Naive thymus-derived CD4-positive, alpha-beta T cell (primary cell): ENCODE measurements at places on chromosomes 11 and 22. TPM values are rescaled to one million over a fixed set of nuclear protein-coding genes. Genes with fewer than 3 reads are reported as not detected.
A peak's percentile ranks its signal among the peaks of the same experiment; 100 is the strongest.

TMPRSS6 gene
- not detected for polyA plus RNA-seq

MED15 gene
- 24.3 TPM for polyA plus RNA-seq

OR4A15 gene
- polyA plus RNA-seq, result not detected

PGA5 gene
- polyA plus RNA-seq, result not detected

WT1 gene
- not detected for polyA plus RNA-seq

MRGPRX4 gene
- not detected for polyA plus RNA-seq

PRG3 gene
- polyA plus RNA-seq, result not detected

RIMBP3B gene
- 1.3 TPM for polyA plus RNA-seq

TOMM22 gene
- 47.3 TPM for polyA plus RNA-seq

BRSK2 gene
- not detected for polyA plus RNA-seq

CCDC87 gene
- not detected for polyA plus RNA-seq

MS4A3 gene
- polyA plus RNA-seq, result not detected

PANX3 gene
- polyA plus RNA-seq, result not detected

RRP8 gene
- polyA plus RNA-seq, result 29.1 TPM

PRRG4 gene
- polyA plus RNA-seq, result not detected

AQP11 gene
- 0.84 TPM for polyA plus RNA-seq

OR8G1 gene
- polyA plus RNA-seq, result not detected

DNA sequence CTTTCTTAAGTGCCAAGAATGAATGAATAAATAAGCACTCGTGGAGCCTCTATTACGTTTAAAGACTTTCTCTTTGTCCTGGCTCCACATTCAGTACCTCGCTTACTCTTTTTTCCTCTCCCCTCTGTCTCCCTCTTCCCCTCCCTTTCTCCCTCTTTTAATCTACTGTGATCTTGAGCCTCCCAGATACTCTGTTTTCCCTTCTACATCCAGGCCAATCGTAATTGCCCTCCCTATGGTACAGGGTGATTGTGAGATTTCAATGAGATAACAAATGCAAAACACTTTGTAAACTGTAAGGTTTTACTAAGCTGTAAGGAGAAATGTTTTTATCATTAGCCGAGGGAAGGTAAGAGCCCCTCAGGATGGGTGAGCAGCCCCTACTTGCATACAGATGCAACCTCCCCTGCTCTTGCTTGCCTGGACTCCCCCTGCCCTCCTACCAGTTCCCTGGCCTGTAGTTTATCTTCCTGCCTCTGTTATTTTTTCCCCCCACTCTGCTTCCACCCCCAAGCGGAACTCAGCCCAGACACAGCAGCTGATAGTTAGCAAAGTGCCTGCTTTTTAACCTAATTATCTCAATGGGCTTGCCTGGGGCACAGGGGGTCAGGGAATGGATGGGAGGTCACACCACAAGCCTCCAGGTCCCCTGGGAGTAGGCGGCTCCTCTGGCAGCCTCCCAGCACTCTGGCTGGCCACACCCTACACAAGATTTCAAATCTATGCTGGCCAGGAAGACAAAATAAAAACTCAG is 76.9 kb upstream of the CADM1 start:
- DNase-seq, result no peak
- H3K27ac ChIP-seq, result no peak overlapping the region
- no peaks in the 10 kb centered on the region for H3K27me3 ChIP-seq
- H3K4me1 ChIP-seq, result no peaks in the 10 kb centered on the region
- no peak overlapping the region for H3K4me3 ChIP-seq

- no peak overlapping the region for H3K27ac ChIP-seq
- no peaks in the 10 kb centered on the region for H3K27me3 ChIP-seq
Measured at GRCh38 chr22:27318516-27318915, 483.0 kb downstream of the MN1 start.

- no peak overlapping the region for H3K27ac ChIP-seq
- H3K27me3 ChIP-seq, result no peaks in the 10 kb centered on the region
- H3K4me3 ChIP-seq, result no peak overlapping the region
- no peaks in the 10 kb centered on the region for H3K36me3 ChIP-seq
Measured at GRCh38 chr11:119471329-119471728, 48.4 kb upstream of the THY1 start.

- no peaks in the 10 kb centered on the region for H3K4me1 ChIP-seq
- no peaks in the 10 kb centered on the region for H3K27me3 ChIP-seq
- DNase-seq, result no peak
- H3K27ac ChIP-seq, result no peak overlapping the region
Measured at GRCh38 chr11:12834166-12834565, 159.9 kb downstream of the TEAD1 start.

DNA sequence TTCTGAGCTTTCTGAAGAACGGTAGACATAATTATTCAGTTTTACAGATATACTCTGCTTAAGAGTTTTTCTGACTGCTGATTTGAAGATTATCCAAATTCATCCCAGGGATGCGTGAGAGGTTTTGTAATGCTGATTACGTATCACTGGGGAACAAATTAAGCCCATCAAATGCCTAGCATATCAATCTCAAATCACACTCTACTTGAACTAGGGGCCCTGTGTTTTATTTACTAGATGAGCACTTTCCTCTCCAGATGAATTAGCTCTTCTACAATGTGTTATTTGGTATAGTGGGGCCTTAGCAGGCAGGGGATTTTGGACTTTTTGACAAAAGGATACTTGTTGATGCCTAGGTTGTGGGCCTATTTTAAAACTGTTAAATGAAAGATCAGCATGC is 177.9 kb downstream of the JRKL start:
- no peak for DNase-seq
- no peaks in the 10 kb centered on the region for H3K36me3 ChIP-seq
- no peaks in the 10 kb centered on the region for H3K4me1 ChIP-seq
- H3K4me3 ChIP-seq, result no peak overlapping the region
- no peak overlapping the region for H3K27ac ChIP-seq

- DNase-seq, result no peak
- no peak overlapping the region for H3K27ac ChIP-seq
- H3K4me1 ChIP-seq, result no peaks in the 10 kb centered on the region
- H3K36me3 ChIP-seq, result no peaks in the 10 kb centered on the region
- no peaks in the 10 kb centered on the region for H3K27me3 ChIP-seq
- no peak overlapping the region for H3K4me3 ChIP-seq
Measured at GRCh38 chr11:93623179-93623578, 38.3 kb upstream of the CEP295 start.

- H3K4me3 ChIP-seq, result no peak overlapping the region
- no peak overlapping the region for H3K27ac ChIP-seq
- H3K27me3 ChIP-seq, result no peaks in the 10 kb centered on the region
- peaks cover 3% of the 10 kb centered on the region for H3K36me3 ChIP-seq
Measured at GRCh38 chr22:20853236-20853660, 5.4 kb downstream of the PI4KA start.

DNA sequence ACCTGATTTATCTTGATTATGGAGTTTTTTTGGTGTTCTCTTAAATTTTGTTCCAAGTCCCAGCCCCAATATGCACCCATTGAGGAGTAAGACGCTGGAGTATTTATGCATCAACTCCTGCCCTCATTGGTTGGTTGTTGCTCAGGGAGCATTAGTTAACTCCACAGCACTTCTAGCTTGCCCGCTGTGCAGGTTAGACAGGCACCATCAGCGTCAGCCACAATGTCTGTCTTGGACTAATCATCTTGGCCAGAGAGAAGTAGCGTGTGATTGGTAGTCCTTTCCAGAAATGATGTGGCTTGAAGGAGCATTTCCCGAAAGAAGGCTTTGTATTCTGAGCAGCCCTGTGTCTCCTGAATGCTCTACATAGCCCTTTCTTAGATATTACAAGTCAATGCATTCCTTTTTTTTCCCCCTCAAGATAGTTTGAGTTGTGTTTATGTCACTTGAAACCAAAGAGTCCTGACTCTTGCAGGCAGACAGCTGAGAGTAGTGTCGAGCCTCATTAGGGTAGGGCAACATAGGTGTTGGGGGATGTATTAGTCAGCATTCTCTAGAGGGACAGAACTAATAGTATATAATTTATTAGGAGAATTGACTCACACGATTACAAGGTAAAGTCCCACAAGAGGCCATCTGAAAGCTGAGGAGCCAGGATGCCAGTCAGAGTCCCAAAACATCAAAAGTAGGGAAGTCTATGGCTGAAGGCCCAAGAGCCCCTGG is 94.6 kb upstream of the RCN1 start:
- no peak overlapping the region for H3K27ac ChIP-seq
- H3K36me3 ChIP-seq, result no peaks in the 10 kb centered on the region
- H3K4me3 ChIP-seq, result no peak overlapping the region
- no peaks in the 10 kb centered on the region for H3K27me3 ChIP-seq
- peaks cover 10% of the 10 kb centered on the region for H3K4me1 ChIP-seq

DNA sequence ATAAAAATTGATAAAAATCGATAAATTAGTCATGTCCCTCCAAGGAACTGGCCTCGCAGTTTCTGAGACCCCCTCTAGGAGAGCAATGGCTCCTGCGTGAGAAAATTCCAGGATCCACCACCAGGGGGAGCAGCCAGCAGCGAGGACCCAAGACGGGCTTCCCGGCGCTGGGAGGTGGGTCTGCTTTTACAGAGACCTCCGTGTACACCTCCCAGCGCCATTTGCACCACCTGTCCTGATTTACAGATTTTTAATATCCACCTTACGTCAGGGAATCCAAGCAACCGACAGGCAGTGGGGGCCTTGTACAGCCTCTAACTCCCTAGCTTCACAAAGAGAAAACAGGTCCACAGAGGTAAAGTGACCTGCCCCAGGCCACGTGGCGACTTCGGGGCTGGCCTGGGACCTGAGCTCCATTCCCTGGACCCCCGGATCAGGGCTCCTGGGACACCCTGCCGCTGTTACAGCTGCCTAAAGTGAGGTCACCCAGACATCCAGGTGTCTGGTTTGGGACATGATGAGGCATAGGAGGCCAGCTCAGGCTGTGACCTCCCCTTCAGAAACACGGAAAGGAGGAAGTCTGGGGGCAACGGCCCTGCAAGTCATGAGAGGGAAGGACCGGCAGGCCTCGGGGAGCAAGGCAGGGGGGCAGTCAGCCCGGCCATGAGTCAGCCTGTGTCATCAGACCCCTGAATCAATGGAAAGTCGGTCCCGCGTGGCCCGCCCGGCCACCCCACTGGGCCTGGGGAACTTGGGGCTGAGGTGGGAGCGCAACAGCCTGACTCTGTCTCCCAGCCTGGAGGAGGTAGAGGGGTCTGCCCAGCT is 3.5 kb downstream of the OSM start:
- no peak overlapping the region for H3K27ac ChIP-seq
- no peaks in the 10 kb centered on the region for H3K27me3 ChIP-seq
- peak; percentile 87 for DNase-seq

DNA sequence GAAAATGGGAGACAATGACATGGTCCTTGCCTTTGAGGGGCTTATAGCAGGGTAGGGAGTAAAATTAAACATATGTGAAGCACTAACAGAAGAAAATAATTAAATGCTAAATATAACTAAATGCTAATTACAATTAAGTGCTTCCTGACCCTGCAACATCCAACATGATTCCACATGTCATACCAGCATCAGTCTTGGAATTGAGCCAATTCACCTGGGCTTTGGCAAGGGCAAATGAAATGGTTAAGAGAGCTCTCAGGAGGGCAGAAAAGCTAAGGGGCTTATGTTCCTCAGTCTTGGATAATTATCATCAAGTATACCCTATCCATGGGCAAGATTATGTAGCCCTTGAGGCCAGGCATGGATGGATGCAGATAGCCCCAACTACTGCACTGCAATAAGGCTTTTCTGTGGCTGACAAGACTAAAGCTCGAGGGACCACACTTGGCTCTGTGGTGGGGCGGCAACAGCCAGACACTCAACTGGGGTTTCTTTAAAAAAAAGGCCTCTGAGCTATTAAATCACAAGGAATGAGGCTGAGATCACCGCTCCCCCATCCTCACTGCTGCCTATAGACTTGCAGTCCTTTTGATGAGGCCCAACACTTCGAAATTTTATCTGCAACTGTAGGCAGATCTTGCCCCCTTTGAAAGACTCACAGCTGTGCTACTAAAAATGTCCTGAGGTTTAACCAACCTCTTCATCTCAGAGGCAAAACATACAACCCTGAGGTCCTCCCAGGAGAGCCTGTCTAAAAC is 39.0 kb downstream of the IL18BP start:
- peak overlapping the region; percentile 88 for H3K27ac ChIP-seq
- peak overlapping the region; percentile 89 for H3K4me3 ChIP-seq
- peaks cover 33% of the 10 kb centered on the region for H3K36me3 ChIP-seq
- no peak for DNase-seq

- DNase-seq, result no peak
- H3K36me3 ChIP-seq, result no peaks in the 10 kb centered on the region
- H3K4me3 ChIP-seq, result no peak overlapping the region
Measured at GRCh38 chr11:73528483-73529203, 69.3 kb downstream of the FAM168A start.

GRCh38 chr11:8221046-8221723 is 42.5 kb downstream of the LMO1 start:
- no peak for DNase-seq
- no peaks in the 10 kb centered on the region for H3K4me1 ChIP-seq
- no peaks in the 10 kb centered on the region for H3K27me3 ChIP-seq
- H3K36me3 ChIP-seq, result no peaks in the 10 kb centered on the region

DNA sequence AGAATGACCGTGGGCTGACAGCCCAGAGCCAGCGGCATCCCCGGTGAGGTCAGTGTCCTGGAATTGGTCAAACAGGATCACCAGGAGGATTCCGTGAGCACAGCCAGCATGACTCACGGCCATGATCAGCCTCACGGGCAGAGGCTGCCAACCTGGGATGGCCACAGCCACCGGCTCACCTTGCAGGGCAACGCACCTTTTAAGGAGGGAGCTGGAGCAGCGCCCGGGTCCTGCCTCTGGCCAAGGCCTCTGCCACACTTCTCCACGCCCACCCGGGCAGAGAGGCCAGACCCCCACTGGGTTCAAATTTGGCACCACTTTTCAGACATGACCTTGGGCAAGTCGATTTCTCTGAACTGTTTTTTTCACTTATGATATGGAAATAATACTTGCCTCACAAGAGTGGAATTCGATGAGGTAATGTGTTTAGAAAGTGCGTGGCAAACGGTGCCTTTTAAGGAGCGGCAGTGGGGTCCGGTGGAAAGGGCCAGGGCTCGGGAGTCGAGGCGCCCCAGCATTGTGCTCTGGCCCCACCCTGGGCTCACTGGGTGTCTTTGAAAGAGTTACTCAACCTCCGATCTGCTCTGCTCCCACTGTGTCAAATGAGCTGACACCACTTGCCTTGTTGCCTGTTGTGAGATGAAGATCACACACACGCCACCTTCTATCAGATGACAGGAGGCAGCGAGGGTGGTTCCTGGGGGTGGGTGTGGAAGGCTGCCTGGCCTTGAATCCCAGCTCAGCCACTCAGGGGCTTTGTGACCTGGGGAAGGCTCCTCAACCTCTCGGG is 16.0 kb downstream of the TXN2 start:
- peaks cover 20% of the 10 kb centered on the region for H3K36me3 ChIP-seq
- DNase-seq, result no peak
- H3K4me3 ChIP-seq, result no peak overlapping the region
- H3K27me3 ChIP-seq, result no peaks in the 10 kb centered on the region
- no peak overlapping the region for H3K27ac ChIP-seq

DNA sequence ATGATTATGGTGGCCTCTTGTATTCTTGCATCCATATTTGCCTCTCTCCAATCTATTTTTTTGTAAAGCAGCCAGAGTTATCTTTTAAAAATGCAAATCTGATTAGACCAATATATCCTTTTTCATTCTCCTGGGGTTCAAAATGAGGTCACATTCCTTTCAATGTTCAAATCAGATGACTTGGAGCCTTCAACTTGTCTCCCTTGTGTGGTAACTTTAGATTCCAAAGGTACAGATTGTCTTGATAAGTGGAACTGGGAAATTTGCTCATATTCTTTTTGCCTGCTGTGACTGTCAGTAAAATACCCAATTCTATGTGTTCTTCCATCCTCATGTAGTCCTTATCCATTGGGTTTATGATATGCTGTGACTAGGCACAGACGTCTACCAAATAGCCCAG is 15.1 kb upstream of the CAPRIN1 start:
- H3K27me3 ChIP-seq, result no peaks in the 10 kb centered on the region
- H3K27ac ChIP-seq, result no peak overlapping the region
- H3K4me3 ChIP-seq, result no peak overlapping the region
